ENCODE measurements at places on chromosomes 6 and 20.

DNA sequence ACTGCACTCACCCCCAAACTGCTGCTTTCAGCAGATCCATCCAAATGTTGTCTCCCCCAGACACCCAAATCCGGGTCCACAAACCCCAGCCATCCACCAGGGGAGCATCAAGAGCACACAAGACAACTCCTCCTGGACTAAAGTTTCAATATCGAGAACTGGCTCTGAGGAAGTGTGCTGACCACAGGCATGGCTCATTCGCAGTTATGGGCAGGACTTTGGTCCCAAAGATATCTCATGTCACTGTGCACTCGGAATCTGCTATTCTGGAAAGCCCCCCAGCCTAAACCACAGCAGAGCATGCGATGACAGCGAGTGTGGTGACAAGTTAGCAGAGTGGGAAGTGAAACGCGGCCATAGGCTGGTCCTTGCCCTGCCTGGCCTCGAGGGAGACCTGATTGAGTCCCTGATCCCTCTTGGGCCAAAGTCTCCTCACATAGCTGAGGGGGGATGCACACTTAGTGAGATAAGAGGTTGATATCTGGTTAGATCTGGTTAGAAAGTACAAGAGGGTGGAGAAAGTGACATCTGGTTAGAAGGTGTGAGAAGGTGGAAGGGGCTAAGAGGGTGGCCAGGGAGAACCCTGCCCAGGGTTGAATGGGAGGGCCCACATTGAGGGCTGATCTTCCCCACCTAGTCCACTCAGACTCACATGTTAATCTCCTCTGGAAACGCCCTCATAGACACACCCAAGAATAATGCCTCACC, 149.7 kb downstream of the MRPL14 start:
- no peak for DNase-seq

- DNase-seq = no peak
These were observed 10.9 kb downstream of the TFB1M start for GRCh38 chr6:155303361-155303870.

- DNase-seq = no peak
These were observed 32.9 kb downstream of the NUDT3 start for GRCh38 chr6:34359418-34360158.

DNA sequence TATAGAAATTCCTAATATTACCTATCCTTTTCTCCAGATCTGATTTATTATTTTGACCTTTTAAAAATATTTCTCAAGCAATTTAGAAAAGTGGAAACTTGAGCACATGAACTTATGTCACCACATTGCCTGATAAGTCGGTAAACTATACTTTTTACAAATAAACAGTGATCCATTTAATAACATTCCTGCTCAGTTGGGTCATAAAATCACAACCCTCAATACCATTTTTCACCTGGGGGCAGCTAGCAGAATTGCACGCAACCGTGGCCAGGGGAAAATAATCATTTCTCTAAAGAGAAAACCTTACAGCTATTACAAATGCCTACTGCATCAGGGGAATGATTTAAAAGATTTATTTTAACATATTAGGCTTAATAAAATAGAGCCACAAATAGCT, 614.5 kb downstream of the PHF3 start:
- no peak for DNase-seq
